ENCODE measurements at places on chromosomes 3 and 15. TPM values are rescaled to one million over a fixed set of nuclear protein-coding genes. Genes with fewer than 3 reads are reported as not detected.

DNA sequence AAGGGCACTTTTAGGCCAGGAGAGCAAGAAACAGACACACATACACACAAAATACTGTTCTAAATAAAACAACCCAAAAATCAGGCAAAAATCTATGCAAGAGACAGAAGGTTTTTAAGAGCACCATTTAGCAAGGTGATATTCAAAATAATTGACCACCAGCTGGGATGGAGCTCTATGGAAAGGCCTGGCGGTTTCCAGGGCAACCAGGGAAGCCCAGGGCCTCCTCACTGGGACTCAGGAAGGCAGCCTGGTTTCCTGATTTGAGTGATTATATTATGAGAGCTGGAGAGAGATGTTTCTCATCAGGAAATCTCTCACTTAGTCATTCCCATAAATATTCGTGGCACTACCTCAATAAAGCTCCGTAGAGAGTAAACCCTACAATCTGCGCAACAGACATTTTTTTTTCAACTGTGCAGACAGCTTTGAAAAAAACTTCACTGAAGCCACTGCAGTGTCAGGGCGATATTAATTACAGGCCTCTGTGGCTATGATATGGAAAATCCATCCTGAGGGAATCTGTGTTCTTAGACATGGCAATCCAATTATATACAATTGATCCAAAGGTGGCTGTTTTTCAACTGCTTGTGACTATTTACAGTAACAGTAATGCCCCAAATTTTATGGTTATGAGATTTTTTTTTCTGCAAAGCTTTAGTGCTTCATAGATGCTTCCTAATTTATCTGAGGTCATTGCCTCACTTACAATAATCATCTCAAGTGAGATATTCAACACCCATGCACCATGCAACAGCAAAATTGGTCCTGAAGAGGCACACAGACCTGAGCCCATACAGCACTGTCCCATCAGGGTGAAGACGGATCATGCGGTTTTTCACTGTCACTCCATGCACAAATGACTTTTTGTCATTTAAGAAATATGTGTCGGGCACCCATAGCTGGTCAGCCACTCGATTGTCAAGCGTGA, 152.1 kb downstream of the GABRB3 start:
- no peak for DNase-seq

GRCh38 chr3:113758389-113759024, 11.7 kb downstream of the ATP6V1A start:
- peak; percentile 86 for DNase-seq

DNA sequence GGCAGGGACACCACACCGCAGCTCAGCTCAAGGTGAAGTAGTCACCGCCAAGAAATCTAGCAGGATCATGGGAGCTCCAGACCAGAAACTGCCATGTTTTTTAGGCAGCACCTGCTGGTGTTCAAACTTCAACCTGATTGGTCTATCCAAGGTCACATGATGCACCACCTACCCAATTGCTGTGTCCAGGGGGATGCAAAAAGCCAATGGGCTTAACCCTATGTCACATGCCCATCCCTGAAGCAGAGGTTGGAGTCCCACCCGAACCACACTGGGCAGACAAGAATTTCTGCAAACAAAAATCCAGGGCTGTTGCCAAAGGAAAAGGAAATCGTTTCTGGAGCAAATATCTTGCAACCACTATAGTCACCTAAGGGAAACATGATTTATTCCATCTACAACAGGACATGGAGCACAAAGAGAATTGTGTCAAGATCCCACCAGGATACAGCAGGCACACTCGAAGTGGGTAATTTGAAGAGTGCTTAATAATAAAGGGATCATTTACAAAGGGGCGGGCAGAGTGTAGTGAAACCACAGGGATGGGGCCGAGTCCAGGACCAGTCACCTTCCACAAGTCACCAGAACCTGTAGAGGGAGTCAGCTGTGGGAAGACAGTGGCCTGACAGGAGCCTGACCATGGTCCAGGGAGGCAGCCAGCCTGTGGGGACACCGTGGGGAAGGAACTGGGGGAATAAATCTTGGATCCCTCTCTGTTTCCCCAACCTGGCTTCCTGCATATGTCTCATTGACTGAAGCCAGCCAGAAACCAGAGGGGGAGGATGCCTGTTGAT, 34.2 kb upstream of the TSEN2 start:
- no peak for DNase-seq

GRCh38 chr3:134009345-134010000, 20.3 kb downstream of the SLCO2A1 start:
- peak; percentile 48 for DNase-seq

DNA sequence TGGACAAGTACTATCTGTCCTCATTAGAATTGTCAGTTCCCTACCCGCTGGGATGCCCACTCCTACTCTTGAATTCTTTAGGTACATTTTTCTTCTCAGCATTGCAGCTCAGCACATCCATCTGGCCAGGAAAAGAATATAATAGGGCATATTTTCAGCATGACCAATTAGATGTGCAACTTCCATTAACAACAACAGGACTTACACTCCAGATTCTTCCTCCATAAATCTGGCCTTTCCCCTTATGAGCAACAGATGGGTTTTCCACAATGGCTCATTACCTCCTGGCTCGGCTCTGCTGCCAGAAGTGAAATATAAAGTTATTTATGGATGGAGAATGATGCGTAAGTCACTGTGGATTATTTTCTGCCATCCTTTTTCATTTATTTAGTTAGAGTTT, 443.8 kb upstream of the TGFBR2 start:
- DNase-seq: peak; percentile 57

DNA sequence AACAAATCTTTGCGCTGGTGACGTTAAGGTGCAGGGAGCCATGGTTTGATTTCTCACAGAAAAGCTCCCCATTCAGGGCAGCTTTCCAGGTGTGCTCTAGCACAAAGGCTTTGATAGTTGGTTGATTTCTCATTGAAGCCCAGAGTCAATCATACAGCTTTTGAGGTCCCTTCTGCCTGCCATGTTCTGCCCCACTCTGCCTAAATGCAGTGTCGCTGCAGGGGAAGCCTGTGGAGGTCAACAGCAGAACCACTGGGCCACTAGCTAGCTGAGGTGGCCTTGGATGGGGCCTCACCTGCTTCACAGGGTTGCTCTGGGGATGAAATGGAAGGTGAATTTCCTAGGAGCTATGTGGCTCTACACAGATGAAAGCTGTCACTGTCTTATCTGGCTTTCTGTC, 278.3 kb downstream of the TLE3 start:
- no peak for DNase-seq

DNA sequence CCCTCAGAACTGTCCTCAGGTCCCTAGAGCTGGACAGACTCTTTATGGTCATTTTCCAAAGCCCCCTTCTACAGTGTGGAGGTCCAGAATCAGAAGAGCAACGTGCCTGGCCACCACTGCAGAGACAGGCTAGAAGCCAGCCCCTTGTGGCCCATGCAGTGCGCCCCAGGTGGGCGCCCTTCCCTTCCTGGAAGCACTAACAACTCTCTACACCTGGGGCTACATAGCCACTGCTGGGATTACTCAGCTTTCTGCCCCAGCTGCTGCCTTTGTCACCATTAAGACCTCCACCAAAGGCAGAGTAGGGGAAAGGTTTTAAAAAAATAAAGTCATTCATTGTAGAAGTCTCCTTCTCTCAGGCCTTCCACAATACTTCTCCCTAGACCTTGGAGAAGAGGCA, 2.3 kb downstream of the RASGRP1 start:
- DNase-seq: no peak

ZXDC gene
- 14.5 TPM for total RNA-seq

RPLP1 gene
- total RNA-seq: 353 TPM

SLC12A1 gene
- not detected for total RNA-seq

DNA sequence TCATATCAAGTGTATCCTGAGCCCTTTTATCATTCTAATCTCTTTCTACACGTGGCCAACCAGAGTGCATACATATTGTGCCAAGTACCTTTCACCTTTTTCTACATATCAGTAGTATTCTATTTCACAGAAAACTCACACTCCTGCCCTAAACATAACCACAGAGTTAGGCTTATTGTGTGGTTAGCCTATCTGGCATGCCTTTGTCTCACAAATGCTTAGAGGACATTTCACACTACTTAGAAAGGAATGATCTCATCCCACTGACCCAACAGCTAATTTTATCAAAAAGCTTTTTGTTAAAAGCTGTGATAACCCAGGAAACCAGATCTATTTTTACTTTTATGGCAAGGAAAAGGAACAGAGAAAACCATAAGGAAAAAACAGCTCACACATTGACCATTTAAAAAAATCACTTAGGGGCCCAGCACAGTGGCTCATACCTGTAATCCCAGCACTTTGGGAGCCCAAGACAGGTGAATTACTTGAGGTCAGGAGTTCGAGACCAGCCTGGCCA, 17.8 kb upstream of the MAP4 start:
- DNase-seq: peak; percentile 81

GRCh38 chr3:52396907-52397591, 47.9 kb downstream of the SEMA3G start:
- no peak for DNase-seq

- no peak for DNase-seq
Observed at GRCh38 chr3:25287291-25287884, 140.7 kb upstream of the RARB start.

DNA sequence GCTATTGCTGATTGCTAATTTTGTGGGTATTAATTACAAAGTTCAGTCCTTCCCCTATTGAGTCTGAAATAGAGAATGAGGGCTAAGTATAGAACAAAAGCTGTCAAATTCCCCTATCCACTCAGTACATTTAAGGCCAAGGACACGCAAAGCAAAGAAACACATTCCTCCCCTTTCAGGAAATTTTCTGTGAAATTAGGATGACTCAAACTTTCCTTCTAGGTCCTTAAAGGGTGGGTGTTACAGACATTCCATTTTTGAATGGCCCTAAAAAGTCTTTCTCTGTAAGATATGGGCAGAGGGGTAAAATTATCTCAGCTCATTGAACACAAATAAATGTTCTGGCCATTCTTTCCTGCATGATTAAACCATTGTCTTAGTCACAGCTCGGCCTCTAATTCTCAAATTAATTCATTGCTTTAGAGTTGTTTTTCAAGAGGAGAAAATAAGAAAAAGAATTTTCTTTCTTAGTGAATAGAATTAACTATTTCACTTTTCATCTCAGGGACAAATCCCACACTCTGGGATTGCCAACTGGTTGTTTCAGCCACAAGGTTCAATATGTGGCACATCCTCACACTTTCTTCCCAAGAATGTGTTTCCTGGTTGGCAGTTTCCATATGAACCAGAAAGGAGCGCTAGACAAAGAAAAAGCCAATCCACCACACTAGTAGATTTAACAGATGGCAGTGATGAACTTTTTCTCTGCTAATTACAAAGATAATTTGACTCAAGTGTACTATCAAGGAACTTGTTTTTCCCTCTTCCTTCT, 424.1 kb downstream of the ZNF385D start:
- peak; percentile 15 for DNase-seq

GRCh38 chr3:135192929-135193328, 397.9 kb downstream of the EPHB1 start:
- no peak for DNase-seq

Data from LHCN-M2 (cell line).